ENCODE measurements at places on chromosomes 13 and 19.

GRCh38 chr13:114096811-114097211 lies 35.6 kb downstream of the RASA3 start:
- DNase-seq = no peak

GRCh38 chr19:2546128-2547032 lies 70.5 kb downstream of the GADD45B start:
- no peak for DNase-seq

DNA sequence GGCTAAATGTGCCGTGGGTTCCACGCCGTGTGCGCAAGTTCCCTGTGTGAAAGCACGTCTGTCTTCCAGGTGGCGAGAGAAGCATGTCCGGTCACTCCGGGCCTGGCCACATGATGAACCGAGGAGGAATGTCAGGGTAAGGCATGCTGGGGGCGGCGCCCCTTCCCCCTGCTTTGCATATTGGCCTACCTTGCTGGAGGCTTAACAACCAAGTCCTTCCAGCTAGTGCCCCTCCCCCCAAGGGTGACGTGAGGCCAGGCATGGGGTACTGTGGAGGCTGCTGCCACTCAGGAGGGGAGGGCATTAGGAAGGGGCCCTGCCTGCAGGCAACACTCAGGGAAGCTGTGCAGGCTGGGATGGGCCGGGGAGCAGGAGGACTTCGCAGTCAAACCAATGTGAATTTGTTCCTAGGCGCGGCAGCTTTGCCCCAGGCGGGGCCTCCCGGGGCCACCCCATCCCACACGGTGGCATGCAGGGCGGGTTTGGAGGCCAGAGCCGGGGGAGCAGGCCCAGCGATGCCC lies 12.5 kb downstream of the MICOS13 start:
- no peak for DNase-seq

DNA sequence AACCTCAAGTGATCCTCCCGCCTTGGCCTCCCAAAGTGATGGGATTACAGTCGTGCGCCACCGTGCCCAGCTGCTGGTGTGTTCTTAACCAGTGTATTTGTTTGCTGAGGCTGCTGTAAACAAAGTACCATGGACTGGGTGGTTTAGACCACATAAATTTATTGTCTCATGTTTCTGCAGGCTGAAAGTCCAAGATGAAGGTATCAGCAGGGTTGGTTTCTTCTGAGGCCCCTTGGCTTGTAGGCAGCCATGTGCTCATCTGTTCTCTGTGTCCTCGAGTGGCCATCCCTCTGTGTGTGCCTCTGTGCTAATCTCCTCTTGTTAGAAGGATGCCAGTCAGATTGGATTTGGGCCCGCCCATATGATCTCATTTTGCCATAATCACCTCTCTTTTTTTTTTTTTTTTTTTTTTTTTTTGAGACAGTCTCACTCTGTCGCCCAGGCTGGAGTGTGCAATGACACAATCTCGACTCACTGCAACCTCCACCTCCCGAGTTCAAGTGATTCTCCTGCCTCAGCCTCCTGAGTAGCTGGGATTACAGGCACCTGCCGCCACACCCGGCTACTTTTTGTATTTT lies 31.8 kb downstream of the PEX11G start:
- DNase-seq = no peak
